CD4-positive, alpha-beta memory T cell (primary cell): ENCODE measurements at places on chromosomes 2 and 18. TPM values are rescaled to one million over a fixed set of nuclear protein-coding genes. Genes with fewer than 3 reads are reported as not detected.

DNA sequence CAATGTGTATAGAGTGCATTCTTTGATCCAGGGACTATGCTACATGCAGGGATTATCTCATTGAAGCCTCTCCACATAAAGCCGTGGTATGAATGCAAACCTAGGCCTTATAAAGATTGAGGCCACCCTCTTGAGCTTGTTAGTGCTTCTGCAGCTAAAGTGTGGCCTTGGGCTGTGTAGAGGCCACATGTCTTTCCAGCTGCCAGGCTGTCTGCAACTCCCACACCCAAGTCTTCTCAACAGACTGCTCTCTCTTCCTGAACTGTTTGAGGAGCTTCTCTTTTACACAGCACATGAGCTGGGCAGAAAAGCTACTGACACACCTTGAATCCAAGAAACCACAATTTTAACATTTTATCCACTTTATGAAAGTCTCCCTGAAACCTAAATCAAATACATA is 119.2 kb upstream of the MEX3C start:
- H3K27ac ChIP-seq, result no peak overlapping the region
- H3K36me3 ChIP-seq, result no peaks in the 10 kb centered on the region
- no peaks in the 10 kb centered on the region for H3K27me3 ChIP-seq
- no peaks in the 10 kb centered on the region for H3K4me1 ChIP-seq
- DNase-seq, result no peak
- H3K4me3 ChIP-seq, result no peak overlapping the region

- H3K27me3 ChIP-seq, result no peaks in the 10 kb centered on the region
- no peak overlapping the region for H3K27ac ChIP-seq
- DNase-seq, result no peak
- no peak overlapping the region for H3K4me3 ChIP-seq
- no peaks in the 10 kb centered on the region for H3K36me3 ChIP-seq
Measured at GRCh38 chr2:209840434-209840833, 68.8 kb downstream of the UNC80 start.

DNA sequence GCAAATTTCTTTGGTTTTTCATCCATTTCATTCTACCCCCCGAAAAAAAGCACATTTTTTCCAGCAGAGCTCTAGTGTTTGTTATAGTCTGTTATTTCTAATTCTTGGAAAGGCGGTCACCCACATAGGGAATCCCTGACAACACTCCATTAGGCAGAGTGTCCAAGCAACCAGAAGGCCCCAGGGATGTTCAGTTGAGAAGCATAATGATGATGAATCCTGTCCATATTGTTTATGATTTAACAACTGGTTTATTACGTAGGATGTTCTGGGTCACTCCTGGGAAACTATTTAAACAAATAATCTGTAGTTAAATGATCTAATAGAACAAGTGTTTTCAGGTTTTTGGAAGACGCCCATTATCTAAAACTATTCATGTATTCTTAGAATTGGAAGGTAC is 388.7 kb downstream of the TNS1 start:
- peaks cover 32% of the 10 kb centered on the region for H3K4me1 ChIP-seq
- no peak overlapping the region for H3K4me3 ChIP-seq
- no peak for DNase-seq
- H3K27ac ChIP-seq, result no peak overlapping the region

GRCh38 chr2:14673351-14673875 is 40.9 kb downstream of the LRATD1 start:
- DNase-seq, result no peak
- no peaks in the 10 kb centered on the region for H3K27me3 ChIP-seq
- H3K27ac ChIP-seq, result no peak overlapping the region
- H3K4me1 ChIP-seq, result no peaks in the 10 kb centered on the region
- H3K36me3 ChIP-seq, result no peaks in the 10 kb centered on the region
- H3K4me3 ChIP-seq, result no peak overlapping the region

DNA sequence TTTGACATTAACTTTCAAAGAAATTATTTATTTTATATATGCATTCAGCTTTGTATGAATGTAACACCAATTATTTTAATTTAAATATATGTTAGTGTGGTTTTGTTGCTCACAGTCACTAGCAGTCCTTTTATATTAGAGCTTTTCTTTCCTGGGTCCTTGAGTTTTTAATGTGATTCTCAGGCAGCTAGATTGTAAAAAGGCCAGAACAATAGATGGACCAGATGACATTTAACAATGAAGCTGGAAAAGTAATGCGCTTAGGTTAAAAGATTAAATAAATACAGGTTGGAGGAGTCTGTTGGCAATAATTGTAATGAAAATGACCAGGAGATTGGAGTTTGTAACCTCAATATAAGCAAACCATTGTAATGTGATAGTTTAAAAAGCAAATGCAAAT is 171.1 kb downstream of the FTCDNL1 start:
- no peak for DNase-seq
- H3K4me1 ChIP-seq, result peaks cover 2% of the 10 kb centered on the region
- no peak overlapping the region for H3K27ac ChIP-seq
- no peaks in the 10 kb centered on the region for H3K27me3 ChIP-seq
- H3K36me3 ChIP-seq, result no peaks in the 10 kb centered on the region

GRCh38 chr2:144424559-144425240 is 95.2 kb downstream of the ZEB2 start:
- H3K27ac ChIP-seq, result no peak overlapping the region
- no peak overlapping the region for H3K4me3 ChIP-seq
- no peaks in the 10 kb centered on the region for H3K27me3 ChIP-seq

Gene HOXD12
- not detected for polyA plus RNA-seq

Gene SCYGR4
- polyA plus RNA-seq, result not detected

Gene IL1F10
- not detected for polyA plus RNA-seq
